ENCODE measurements at places on chromosomes 3 and 15. TPM values are rescaled to one million over a fixed set of nuclear protein-coding genes. Genes with fewer than 3 reads are reported as not detected.
A peak's percentile ranks its signal among the peaks of the same experiment; 100 is the strongest.

- H3K4me1 ChIP-seq, result peaks cover 10% of the 10 kb centered on the region
- no peaks in the 10 kb centered on the region for H3K36me3 ChIP-seq
- peaks cover 14% of the 10 kb centered on the region for H3K27me3 ChIP-seq
- H3K4me3 ChIP-seq, result no peak overlapping the region
- H3K27ac ChIP-seq, result no peak overlapping the region
Observed at GRCh38 chr3:139281522-139282196, 62.2 kb upstream of the MRPS22 start.

GRCh38 chr15:98953000-98953787, 54.4 kb downstream of the PGPEP1L start:
- H3K27ac ChIP-seq, result no peak overlapping the region
- no peak overlapping the region for H3K4me3 ChIP-seq
- no peak for DNase-seq
- no peaks in the 10 kb centered on the region for H3K36me3 ChIP-seq
- H3K4me1 ChIP-seq, result no peaks in the 10 kb centered on the region

DNA sequence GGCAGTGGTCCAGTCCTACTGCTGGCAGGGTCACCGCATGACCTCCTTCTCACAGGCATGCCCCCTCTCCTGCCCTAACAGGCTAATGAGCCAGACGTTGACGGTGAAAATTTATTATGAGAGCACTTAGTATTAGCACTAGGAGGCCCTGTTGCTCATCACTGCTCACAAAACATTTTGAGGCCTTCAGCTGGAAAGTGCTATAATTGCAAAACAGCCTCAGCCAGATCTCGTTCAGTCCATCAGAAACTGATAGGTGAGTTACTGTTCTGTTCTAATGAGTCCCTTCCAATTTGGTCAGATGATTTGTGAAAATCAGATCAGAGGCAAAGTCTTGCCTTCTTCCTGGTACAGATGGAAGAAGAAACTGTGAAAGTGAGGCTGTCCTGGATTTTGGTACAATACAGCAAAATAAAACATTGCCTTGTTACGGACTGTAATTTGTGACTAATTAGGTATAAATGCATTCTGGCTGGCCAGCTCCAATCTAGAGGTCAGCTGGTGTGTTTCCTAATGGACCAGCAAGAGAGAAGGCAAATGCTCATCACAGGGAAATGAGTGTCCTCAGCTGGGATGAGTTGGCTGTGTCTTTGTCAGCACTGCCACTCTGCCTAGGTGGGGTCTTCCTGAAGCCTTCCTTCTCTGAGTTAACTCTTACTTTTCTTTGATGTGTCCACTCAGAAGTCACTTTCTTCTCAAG, 316.8 kb downstream of the CHST2 start:
- H3K4me1 ChIP-seq, result no peaks in the 10 kb centered on the region
- H3K36me3 ChIP-seq, result no peaks in the 10 kb centered on the region
- no peak for DNase-seq
- peak overlapping the region; percentile 15 for H3K27ac ChIP-seq
- no peak overlapping the region for H3K4me3 ChIP-seq
- no peaks in the 10 kb centered on the region for H3K27me3 ChIP-seq

GRCh38 chr15:89075846-89076245, 12.4 kb upstream of the ABHD2 start:
- H3K27ac ChIP-seq, result no peak overlapping the region
- peaks cover 9% of the 10 kb centered on the region for H3K36me3 ChIP-seq
- H3K4me1 ChIP-seq, result peaks cover 21% of the 10 kb centered on the region
- no peak for DNase-seq
- no peak overlapping the region for H3K4me3 ChIP-seq

The ARPP21 gene
- not detected for total RNA-seq

The C15orf61 gene
- 7.3 TPM for total RNA-seq

The SMAD6 gene
- total RNA-seq, result 58.6 TPM

Measured in Calu3 (cell line).